Lower lobe of right lung (tissue), 2 donors: ENCODE measurements at places on chromosomes 2 and 18. TPM values are rescaled to one million over a fixed set of nuclear protein-coding genes. Genes with fewer than 3 reads are reported as not detected.

DNA sequence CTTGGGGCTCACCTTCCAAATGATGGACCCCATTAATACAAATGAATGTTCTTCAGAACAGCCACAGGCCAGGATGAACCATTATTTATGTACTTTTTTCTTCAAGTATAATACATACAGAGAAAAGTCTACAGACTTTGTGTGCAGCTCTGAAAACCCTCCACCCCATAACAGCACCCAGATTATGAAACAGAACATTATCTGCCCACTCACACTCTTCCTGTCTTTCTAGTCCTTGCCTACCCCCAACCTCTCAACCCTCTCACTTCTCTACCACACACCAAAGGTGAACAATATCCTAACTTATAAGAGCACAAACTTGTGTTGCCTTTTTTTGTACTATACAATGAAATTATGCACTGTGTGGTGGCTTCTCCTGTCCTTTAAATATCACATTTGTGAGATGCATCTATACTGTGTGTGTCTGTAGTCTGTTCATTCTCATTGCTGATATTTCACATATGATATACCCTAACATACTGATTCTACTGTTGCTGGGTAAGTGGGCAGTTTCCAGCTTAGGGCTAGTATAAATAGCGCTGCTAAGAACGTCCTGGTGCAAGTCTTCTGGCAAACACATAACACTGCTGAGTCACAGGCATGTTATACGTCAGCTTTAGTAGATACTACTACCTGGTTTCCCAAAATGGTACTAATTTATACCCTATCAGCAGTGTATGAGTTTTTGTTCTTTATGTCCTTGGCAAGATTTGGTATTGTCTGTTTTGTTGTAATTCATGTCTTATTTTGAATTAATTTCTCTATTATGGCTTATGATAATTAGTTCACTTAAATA, 1.0 kb upstream of the NPHP1 start:
- no peak for DNase-seq

ABHD3 gene
- 32.0 TPM for total RNA-seq

DNA sequence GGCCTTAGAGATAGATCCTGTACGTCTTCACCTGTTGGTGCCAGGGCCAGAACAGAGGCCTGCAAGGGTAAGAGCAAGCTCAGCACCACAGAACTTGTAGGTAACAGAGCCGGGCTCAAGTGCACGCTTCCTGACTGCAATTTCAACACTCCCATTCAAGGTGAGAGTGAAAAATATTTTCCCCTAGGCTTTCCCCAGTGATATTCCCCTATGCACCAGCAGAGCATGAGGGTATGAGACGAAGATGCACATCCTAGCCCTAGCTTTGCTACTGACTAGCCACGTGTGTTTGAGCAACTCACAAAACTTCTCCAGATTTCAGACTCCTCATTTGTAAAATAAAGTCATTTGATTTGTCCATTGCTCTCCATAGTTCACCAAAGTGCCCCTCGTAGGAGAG, 411.6 kb downstream of the ZNF521 start:
- DNase-seq = no peak

DNA sequence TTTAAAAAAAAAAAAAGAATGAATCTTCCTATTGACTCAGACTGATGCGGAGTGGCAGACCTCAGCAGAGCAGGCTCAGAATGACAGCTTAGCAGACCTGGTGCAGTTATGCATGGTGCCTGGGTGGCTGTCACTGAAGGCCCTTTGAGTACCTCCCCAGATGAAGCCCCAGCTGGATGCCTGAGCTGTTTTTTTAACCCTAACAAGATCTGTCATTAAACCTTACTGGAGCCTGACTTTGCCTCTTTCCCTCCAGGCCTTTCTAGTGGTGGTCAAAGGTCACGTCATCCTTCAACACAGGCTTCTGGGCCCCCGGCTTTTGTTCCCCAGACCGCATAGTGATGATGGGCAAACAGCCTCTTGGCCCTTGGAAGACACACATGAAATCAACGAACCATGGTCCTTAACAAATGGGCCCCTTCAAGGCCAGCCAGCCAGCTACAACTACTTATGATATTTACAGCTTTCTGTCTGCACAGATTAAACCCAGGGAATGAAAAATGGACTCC, 138.3 kb upstream of the CYP1B1 start:
- no peak for DNase-seq
